ENCODE measurements at places on chromosomes 12 and 14.

- DNase-seq, result no peak
Observed at GRCh38 chr12:52243259-52243855, 10.3 kb downstream of the KRT7 start.

DNA sequence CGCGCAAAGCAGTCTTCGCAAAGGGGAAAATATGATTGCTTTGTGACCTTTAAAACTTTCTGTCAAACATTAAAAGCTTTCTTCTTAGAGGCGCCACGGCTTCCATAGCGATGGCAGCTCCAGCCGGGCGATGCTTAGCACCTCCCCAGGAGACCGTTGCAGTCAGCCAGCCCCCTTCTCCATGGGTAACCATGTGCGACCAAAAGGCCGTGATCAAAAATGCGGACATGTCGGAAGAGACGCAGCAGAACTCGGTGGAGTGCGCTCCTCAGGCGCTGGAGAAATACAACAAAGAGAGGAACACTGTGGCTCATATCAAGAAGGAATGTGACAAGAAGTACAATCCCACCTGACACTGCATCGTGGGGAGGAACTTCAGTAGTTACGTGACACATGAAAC, 12.7 kb upstream of the STON2 start:
- no peak for DNase-seq

- no peak for DNase-seq
Observed at GRCh38 chr14:76484355-76484754, 108.4 kb downstream of the ESRRB start.

DNA sequence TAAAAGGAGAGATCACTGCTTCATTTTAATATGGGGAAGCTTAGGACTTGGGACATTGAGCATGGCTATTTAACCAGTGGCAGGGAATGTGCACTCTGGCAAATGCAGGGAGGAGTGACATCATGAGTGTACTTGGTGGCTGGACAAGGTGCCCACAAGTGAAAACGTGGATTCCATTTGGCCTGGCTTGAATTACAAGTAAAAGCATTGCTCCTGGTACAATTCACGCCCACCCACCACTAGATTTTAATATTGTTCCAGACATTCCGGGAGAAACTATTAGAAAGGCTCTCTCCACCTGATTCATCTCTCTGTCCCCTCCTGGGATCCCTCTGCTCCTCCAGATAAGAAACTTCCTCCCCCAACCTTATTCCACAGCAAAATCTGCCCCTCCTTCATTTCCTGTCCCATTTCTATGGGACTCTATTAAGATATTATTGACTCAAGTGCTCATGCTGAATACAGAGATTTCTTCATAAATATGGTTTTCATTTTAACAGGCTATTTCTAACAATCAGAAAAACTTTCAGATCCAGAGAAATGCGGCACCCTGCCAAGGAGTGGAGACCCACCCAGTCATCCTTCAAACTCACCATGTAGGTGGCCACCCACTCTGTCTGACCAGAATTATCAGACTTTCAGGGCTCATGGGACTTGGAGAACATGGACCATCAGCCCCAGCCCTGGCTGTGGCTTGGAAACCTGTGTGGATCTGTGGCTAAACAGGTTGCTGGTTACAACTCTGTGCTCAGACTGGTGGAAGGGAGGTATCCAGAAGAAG, 43.2 kb downstream of the SSPN start:
- DNase-seq, result no peak

All from NCI-H1092 treated with DMSO at 0.1 percent for 48 hours (cell line).